ENCODE measurements at places on chromosomes 3 and 15.

- DNase-seq, result no peak
Observed at GRCh38 chr3:178382449-178383061, 153.7 kb upstream of the KCNMB2 start.

- DNase-seq, result no peak
Observed at GRCh38 chr3:58272891-58273290, 33.2 kb upstream of the RPP14 start.

- no peak for DNase-seq
Observed at GRCh38 chr3:117322866-117323265, 613.3 kb downstream of the TUSC7 start.

DNA sequence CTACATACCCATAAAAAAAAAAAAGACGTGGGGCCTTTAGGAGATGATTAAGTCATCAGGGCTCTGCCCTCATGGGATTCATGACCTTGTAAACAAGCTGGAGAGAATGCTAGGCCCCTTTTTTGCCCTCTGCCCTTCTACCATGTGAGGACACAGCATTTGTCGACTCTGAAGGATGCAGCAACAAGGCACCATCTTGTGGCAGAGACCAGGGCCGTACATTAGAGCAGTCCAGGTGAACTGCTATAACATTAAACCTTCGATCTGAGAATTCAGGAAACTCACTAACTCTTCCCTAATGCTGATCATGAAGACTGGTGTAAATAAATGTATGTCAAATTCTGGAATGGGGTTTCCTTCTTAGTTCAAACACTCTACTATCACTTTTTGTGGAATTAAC, 30.7 kb upstream of the SIAH2 start:
- DNase-seq, result no peak

DNA sequence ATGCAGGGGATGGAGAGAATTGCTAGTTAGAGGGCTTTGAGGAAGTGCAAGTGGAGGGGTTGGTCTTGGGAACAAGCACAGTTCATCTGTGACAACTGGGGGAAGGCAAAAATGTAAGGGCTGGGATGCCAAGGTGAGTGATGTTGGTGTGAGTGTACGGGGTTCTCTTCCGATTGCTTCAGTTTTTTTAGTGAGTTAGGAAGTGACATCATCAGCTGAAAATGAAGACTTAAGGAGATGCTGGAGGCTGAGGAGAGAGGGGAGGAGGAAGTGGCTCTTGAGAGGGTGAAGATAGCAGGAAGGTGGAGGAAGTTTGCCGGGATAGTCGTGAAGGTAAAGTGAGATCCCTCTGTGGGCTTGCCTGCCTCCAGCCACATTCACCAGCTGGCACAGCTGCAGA, 12.7 kb downstream of the TICRR start:
- DNase-seq, result no peak

- DNase-seq, result no peak
Observed at GRCh38 chr15:69723404-69724096, 270.9 kb downstream of the RPLP1 start.

DNA sequence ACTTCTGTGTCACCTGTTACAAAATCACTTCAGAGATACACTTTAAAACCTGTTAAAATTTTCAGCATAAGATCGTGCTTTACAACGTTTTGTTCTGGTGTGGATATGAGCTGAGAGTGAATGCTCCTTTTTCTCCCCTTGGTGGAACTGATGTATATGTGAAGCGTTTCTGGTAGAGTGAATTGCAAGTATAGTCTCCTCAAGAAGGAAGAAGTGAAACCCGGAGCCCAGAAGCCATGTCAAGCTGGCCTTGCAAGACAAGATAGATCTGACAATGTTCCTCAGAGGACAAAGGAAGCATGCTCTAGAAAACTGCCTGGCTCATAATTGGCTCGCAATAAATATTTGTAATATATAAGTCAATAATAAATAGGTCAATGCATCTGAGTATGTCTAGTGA, 23.6 kb downstream of the SERPINI2 start:
- DNase-seq, result no peak

- no peak for DNase-seq
Observed at GRCh38 chr15:36005542-36005941, 459.6 kb upstream of the DPH6 start.

GRCh38 chr3:102183623-102184022, 251.2 kb upstream of the ZPLD1 start:
- DNase-seq, result no peak

- no peak for DNase-seq
Observed at GRCh38 chr15:39535466-39535865, 45.4 kb upstream of the THBS1 start.

- DNase-seq, result no peak
Observed at GRCh38 chr3:58041182-58041825, 33.1 kb downstream of the FLNB start.

DNA sequence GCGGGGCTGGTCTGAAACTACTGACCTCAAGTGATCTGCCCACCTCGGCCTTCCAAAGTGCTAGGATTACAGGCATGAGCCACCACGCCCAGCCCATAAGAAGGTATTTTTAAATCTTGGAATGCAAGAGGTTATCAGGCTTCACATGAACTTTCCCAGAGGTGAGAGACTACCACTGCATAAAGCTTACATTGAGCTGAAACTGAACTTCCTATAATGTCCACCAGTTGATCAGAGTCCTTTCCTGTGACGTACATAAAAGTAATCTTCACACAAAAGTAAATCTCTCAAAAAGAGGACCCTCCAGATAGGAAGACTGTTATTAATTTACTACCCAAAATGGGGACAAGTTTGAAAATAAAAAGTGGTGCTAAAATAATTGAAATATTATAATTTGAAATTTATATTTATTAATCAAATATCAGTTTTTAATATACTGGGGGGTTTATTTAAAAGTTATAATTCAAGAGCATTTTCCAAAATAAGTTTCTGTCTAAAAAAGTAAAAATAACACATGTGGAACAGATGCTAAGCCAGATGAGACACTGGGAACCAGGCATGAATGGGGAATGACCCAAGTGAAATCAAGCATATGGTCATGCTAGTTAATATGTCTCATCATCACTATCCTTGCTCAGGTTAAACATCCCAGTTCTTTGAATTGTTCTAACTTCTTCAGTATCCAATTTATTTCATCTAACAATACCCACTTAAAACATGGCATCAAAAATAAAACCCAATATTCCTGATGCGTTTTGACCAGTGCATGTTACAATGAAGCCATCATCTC, 269.9 kb upstream of the UBE2E2 start:
- no peak for DNase-seq

GRCh38 chr3:14429237-14429636, 26.8 kb downstream of the SLC6A6 start:
- DNase-seq, result no peak

DNA sequence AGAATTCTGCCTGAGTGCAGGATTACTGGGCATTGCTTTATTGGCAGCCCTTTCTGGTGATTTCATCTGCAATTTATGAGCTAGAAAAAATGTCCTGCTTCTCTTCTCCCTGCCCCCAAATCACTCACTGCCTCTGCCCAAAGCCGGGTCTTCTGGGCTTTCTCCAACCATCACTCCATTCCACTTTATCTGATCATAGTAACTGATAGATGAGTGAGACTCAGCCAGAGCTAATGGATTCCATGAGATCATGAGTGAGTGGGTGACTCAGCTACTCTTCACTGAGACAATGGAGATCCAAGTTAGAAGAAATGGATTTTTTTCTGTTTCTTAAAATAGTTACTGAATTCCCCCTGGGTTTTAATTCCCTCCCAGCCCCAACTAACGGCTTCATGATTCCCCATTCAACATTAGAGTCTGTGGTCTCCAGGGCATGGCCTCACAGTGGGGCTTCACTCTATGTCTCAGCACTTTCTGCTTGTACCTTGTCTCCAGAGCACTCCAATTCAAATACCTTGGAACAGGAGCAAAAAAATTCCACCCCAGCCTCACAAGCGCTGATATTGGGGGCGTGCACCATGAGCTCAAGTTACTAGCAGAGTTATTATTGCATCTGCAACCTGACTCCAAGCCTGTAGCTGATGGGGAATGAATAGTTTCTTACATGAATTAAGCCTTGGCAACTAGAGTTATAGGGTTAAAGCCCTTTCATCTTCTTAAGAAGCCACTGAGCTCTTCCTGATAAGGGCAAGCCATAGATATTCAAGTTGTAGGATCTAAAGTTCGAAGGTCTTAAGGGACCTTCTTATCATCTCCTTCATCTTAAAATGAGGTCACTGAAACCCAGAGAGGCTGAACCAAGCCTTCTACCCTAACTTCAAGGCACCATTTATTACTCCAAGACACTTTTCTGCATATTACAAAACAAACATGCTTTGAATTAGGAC, 85.9 kb downstream of the AGBL1 start:
- no peak for DNase-seq

DNA sequence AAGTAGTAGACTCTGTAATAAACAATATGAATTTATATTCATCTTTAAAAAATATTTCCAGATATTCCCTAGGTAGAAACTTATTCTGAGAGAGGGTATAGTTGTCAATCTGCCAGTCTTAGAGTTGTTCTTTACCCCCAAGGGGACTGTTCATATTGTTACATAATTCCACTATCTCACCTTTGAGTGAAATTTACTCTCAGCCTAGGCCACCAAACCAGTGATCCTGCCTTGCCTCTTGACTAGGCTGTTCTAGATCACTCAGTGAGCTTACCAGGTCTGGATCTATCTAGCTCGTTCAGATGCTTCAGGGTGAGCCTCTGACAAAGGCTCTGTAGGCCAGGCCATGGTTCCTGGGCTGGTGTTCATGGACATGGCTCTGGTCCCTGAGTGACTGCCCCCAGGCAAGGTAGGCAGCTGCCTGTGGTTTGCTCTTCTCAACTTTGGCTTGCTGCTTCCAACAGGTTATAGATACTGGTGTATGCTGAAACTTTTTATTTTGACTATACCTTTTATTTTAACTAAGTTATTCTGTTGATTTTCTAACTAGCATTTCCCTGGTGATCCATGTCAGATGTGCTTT, 27.6 kb downstream of the ZNF592 start:
- DNase-seq, result no peak

DNA sequence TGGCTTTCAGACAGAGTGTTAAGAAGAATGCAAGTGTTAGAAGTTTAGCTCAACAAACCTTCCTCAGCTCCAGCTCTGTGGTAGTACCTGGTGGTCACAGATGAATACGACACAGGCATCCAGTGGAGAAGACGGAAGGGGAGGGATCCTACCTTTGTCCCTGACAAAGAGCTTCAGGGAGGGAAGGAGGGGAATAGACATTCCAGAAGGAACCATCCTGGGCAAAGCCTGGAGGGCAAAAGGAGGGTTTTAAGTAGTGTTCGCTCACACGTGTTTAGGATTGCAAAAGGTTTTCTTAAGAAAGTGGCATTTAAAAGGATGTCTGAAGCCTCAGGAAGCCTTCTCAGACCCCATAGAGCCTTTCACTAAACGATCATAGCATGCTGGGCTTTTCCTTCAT, 2.8 kb downstream of the CHCHD4 start:
- no peak for DNase-seq

DNA sequence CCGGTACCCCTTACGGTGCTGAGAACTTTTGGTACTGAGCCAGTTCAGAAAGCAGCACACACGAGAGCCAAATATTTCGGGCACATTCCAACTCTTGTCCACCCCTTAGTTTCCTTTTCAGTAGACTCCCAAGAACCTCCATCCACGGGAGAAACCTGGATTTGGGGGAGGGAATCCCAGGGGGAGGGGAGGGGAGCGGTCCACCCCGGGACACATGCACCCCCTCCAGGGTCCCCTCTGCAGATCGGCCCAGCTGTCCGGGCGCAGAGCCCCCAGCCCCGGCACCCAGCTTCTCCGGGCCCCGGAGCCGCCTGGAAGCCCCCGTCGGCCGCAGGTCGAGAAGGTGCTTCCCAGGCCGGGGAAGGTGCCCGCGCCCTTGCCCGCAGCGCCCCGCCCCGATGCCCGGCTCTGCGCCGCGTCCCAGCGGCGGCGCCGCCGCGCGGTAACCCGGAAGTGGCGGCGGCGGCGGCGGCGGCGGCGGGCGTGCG, 455 bp upstream of the ABHD17C start:
- peak; percentile 7 for DNase-seq

- no peak for DNase-seq
Observed at GRCh38 chr15:76064375-76064774, 4.6 kb downstream of the TMEM266 start.

DNA sequence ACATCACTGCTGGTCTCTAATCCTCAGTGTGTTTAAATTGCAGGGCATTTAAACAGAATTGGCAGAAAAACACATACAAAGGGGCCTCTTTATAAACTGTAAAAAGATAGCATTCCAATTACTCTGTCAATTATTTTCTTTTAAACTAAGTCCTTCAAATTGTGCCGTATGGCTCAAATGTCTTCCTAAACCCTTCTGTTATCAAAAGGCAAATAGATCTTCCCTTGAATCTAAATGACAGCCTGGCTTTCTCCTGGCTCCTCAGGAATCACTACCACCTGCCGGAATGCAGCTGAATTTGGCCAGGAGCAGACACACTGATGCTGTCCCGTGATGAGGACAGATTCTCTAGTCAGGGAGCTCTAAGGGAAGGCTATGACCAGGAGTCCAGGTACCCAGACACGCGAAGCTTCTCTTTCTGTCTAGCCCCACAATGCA, 85.6 kb downstream of the IGF2BP2 start:
- no peak for DNase-seq

- no peak for DNase-seq
Observed at GRCh38 chr3:46163556-46164041, 44.5 kb downstream of the CCR1 start.

GRCh38 chr3:126137490-126138130, 42.8 kb downstream of the ALDH1L1 start:
- no peak for DNase-seq

DNA sequence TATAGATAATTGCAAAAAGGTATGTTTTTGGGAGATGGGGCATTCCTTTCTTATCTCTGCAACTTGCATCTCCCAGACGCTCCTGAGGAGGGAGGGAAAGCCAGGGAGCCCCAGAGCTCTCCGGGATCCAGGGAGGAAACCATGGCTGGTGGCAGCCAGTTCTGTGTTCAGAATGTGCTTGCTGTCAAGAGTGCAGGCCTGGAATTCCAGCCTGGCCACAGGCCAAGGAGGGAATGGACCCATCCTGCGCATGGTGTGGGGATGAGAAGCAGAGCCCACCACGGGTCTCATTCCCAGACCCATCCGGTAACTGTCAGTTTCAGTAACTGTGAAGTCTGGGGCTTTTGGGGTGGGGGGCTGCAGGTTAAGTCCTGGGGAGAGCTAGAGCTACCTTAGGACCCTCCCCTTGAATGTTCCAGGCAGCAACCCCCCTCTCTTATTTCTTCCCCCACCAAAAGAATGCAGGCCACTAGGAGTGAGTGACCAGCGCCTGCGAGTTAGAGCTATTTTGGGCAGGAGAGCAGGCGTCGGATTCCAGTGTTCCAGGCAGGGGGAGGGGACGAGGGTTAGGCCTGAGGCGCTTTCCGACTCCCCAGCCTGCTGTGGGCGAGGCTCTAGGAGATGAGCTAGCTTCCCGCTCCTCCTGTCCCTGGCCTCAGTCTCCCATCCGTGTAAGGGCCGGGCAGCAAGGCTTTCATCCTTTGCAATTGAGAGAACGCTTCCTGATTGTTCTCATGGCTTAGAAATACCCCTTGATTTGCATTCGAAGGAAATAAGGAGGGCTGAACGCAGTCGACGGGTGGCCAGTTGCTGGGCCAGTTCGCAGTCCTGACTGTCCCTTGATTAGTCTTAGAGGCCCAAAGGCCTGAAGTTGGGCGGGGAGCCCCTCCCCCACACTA, 781 bp upstream of the DAG1 start:
- no peak for DNase-seq

- DNase-seq, result no peak
Observed at GRCh38 chr3:163513149-163513657, 1565.1 kb downstream of the SI start.

GRCh38 chr15:58066042-58066867, 744 bp upstream of the ALDH1A2 start:
- peak; percentile 12 for DNase-seq

GRCh38 chr15:25684521-25685431, 178.4 kb downstream of the ATP10A start:
- DNase-seq, result no peak
